Urothelium cell line (cell line): ENCODE measurements at places on chromosomes 5 and 9.

DNA sequence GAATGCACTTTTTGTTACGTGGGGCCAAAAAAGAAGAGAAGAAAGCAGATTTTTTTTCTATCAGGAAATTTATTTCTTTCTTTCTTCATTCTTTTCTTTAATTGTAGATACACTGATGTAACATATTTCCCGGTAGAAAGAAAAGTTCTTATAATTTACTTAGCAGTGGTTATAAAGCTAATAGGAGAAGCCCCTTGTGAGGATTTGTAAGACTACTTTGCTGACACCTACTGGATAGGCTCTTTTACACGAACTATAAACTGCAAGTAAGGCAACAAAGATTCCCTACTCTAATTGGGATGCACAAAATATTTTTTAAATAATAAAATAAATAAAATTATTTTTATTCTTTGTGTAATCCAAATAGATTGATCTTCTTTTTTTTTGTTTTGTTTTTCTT is 284.4 kb downstream of the DNAH5 start:
- no peak for DNase-seq

DNA sequence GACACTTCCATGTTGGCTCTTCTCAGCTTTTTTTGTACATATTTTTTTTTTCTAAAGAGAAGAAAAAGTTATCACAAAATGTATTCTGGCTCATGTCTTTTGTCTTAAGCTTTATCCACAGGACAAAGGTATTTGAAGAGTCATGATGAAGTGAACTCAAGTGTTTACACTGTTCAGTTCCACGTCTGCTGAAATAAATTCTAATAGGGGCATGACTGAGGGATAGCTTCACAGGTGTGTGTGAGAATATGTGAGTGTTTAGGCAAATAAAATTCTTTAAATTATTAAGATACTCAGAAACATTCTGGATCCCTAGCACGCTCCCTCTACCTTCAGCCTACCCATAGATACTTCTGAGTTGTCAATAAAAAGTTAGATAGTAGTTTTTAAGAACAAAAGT is 59.8 kb downstream of the BAAT start:
- DNase-seq = no peak

GRCh38 chr5:68480335-68480940 is 264.9 kb downstream of the PIK3R1 start:
- no peak for DNase-seq

- no peak for DNase-seq
Observed at GRCh38 chr5:150140830-150141229, 14.8 kb downstream of the PDGFRB start.

GRCh38 chr5:107466233-107466769 is 204.4 kb downstream of the EFNA5 start:
- DNase-seq = peak; percentile 84

GRCh38 chr9:79256691-79257213 is 315.0 kb upstream of the TLE4 start:
- peak; percentile 48 for DNase-seq

- DNase-seq = no peak
Observed at GRCh38 chr5:126020770-126021169, 402.4 kb upstream of the GRAMD2B start.

DNA sequence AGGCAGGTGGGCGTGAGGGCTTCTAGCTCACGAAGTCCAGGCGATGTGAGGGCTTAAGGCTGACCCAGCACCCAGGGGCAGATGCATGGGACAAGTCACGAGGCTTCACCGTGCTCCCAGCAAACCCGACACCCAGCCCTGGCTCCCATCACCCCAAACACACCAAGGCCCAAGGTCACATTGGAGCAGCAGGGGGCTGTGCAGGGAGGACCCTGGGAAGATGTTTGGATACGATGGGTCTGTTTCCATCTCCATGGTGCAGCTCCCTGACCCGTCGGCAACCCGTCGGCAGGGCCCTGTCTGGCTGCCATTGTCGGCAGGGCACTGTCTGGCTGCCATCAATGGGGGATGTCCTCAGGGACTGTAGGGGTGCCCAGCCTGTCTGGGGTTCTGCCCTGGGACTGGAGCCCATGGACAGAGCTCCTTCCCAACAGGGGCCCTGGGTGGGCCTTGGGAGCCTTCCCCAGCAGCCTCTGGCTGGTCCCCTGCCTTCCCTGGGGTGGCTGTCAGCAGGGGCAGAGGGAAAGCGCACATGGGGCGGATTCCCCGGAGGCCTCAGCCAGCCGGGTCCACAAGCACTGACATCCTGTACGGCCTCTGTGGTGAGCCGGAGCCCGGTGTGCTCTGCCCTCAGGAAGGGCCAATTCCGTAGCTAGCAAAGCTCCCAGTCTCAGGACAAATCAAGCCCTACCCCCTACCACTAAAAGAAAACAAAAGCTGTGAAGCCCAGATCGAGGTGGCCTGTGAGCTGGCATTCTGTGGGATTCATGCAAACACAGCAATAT is 47.1 kb downstream of the NACC2 start:
- no peak for DNase-seq

DNA sequence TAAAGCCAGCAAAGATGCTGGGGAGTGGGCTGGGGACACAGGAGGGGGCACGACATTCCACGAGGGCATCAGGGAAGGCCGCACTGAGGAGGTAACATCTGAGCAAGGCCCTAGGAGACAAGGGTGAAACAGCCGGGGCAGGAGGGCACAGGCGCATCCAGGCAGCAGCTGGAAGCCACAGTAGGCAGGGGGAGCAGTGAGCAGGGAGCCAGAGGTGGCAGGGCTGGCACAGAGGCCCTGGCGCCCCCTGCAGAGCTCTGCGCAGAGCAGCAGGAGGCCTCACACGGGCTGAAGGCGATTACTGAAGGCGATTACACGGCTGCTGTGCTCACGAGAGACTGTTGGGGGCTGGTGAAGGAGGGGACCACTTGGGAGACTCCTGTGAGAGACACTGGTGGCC is 15.4 kb downstream of the LMAN2 start:
- DNase-seq = peak; percentile 25

DNA sequence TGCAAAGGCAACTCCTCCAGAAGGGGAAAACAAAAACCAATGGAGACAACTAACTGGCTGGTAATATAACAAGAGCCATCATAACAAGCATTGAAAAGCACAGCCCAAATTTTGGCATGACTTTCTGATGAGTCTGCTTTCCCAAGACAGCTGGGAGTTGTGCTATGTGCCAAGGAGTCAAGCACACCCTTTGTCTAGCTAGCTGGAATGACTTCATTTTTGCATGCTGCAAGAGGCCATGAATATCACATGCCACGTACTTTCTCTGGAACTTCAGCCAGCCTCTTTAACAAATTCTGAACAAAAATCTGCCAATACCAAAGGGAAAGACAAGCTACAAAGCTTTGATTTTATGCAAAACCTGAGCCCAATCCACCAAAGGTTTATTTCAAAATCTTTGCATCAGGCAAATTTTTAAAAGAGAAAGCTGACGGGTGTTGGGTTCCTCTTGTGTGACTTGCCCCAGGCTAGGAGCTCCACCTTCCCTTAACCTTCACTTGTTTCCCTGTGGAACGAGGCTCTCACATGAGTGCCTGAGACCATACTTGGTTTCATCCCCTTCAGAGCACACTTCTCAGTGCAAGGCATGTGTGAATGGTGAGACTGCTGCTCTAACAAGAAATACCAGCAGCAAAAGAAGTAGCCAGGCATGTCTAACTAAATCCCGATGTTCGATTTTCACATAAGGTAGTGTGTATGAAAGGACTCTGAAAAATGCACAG is 47.3 kb downstream of the S1PR3 start:
- peak; percentile 41 for DNase-seq

GRCh38 chr5:40616781-40617180 is 62.9 kb upstream of the PTGER4 start:
- DNase-seq = no peak

DNA sequence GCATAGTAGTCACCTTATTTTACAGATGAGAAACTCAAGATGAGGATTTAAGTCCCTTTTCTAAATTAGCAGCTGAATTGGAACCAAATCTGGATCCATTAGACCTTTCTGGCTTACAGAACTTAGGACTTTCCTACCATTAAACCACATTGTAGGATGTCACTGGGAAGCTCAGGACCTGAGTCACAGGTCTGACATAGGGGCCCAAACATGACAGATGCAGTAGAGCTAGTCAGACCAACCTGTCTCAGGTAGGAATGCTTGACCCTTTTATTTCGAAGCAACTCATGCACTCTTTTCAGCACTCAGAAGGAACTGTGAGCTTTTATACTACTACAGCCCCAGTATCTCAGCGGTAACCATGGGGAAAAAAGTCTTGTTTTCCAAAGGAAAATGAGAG is 2.6 kb downstream of the RAB24 start:
- DNase-seq = no peak

DNA sequence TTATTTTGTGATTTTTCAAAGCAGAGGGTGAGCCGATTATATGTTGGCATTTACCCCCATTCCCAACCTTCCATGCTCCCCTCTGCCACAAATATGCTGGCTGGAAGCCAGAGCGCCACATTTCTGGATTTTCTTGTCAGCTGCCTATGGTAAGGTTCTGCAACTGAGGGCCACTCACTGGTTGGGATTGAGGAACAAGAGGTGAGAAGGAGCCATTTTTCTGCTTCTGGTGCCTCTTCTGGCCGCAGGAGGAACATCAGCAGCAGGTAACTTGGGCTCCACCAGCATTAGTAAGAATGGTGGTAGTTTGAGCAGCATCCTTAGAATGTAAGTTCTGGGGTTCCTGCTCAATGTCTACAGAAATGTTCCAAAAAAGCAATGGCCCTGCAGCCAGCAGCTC is 159.5 kb upstream of the MAST4 start:
- peak; percentile 20 for DNase-seq

DNA sequence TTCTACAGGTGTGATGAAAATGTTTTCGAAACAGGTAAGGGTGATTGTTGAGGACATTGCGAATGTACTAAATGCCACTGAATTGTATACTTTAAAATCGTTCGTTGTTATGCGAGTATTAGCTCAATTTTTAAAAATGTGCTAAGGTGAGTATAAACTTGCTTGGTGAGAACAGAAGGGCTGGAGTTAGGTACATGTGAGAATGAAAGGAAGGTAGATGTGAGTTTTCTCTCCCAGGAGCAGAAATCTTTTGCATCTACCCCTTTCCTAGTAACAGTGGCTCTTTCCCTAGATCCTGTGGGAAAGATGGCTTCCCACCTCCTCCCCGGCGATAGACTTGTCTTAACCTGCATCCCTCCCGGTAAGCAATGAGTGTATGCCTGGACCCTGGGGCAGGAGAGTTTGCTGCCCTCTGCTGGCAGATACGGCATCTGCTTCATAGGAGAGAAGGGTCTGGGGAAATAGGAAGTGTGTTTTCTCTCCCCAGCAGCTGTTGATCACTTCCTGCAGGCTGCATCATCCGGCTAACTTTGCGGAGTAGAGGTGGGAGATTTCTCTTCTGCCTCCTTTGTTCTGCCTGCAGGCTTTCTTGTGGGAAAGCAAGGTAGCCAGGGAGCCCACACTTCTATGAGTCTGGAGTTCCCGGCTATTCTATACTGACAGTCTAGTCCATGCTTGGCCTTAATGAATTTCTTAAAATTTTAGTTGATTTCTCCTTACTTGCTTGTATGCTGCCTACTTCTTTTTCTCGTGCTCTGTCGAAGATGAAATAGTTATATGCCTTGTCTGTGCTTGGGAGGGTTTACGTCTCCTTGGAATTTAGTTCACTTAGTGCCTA is 373.3 kb upstream of the SEMA6A start:
- peak; percentile 77 for DNase-seq

GRCh38 chr5:39447059-39447458 is 22.3 kb upstream of the DAB2 start:
- no peak for DNase-seq

DNA sequence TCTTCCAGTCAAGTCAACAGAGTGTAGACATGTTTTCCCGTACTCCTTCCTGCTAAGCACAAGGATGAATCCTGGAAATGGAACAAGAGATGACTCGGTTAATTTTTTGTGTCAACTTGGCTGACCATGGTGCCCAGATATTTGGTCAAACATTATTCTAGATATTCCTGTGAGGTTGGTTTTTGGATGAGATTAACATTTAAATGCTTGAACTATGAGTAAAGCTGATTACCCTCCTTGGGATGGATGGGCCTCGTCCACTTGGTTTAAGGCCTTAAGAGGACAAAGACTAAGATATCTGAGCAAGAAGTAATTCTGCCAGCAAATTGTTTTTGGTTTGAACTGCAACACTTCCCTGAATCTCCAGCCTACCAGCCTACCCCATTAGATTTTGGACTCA is 338.1 kb upstream of the MSX2 start:
- no peak for DNase-seq

- DNase-seq = no peak
Observed at GRCh38 chr5:39068099-39068498, 6.1 kb downstream of the RICTOR start.

GRCh38 chr5:114416254-114416653 is 54.4 kb downstream of the KCNN2 start:
- no peak for DNase-seq

DNA sequence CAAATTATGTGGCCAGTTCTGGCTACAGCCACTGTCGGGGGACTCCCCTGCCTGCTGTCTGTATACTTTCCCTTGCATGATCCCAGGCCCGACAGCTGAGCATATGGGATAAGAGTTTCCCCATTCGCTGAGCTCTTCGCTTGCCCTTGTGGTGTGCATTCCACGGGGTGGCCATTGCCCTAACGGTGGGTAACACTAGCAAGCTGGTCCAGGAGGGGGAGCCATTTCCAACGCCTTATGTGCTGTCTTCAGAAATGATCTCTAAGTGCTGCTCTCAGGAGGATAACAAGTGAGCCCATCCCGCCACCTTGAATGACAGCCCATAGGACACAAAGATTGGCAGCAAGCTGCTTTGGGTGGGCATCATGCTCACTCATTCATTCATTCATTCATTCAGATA is 190.9 kb downstream of the FSTL4 start:
- no peak for DNase-seq

- no peak for DNase-seq
Observed at GRCh38 chr5:111783537-111783936, 26.5 kb upstream of the NREP start.

DNA sequence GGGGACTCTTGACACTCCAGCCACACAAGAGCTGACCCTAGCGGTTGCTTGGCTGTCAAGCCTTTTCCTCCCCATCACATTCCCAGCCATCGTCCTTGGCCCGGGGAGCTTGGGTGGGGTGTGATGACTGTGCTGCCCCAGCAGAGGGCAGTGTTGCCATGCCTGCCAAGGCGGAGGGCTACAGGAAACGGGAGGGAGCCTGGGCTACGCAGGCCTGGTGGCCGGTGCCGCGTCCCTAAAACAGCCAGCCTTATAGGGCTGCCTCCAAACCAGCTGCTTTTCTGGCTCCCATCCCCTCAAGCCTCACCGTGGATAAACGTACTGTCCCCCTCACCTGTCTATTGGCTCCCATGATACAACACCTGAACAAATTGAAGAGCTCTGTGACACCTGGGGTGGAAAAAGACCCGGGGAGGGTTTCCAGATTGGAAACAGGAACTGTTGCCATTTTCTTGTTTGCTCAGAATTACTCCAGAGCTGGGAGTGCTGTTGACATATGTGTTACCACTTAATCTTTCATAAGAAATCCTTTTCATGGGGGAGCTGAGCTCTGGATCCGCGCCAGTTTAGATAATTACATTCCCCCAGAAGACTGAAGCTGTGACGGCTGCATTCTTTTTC is 72.8 kb upstream of the ASTN2 start:
- peak; percentile 85 for DNase-seq

DNA sequence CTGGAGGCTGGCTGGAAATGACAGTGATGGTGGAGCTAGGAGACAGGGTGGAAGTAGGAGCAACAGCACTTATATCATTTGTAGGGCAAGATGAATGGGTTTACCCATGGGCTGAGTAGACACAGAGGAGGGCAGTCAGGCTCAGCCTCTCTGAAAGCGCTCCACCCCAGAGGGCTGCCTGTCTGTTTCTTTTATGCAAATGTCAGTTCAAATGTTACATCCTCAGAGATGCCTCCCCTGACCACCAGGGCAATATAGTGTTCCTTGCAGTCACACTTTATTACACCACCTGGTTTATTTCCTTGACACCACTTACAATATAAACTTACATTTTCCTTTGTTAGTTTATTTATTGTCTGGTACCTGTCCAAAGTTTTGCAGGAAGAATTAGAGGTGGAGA is 159.5 kb upstream of the IL12B start:
- DNase-seq = no peak
